H1 (cell line): ENCODE measurements at places on chromosomes 2 and 18. TPM values are rescaled to one million over a fixed set of nuclear protein-coding genes. Genes with fewer than 3 reads are reported as not detected.

DNA sequence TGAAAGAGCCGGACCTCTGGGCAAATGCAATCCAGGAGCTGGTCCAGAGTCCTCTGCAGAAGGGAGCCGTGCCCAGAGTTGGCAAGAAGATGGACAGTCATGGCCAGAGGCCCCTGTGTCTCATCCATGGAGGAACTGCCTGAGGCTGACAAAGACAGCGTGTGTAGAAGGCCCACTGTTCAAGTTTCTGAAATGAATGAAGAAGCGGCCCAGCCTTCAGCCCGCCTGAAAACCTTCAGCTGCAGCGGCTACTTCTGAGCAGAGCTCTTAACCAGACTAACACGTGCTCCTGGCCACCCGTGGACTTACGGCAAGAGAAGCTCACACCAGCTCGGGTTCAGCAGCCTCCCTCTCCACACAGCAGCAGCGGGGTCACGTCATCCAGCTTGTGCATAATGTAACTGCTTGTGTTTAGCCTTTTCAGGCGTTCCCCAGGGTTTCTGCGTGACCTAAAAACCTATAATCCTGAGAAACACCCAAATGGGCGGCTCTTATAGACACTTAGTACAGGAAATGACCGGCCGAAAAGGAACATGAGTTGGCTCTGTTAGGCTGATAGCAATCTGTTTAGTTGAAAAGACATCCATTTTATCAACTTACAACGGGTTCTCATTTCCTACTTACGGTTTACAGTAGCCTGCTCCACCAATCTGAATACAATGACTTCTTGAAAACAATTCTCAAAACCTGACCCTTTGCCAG, at the start of gene FAM124B:
FAM124B (minus strand) TSS at position 467 of the 702 bp plus-strand sequence; CDS start at position 128, 339 bp downstream.
- DNase-seq, result no peak

DNA sequence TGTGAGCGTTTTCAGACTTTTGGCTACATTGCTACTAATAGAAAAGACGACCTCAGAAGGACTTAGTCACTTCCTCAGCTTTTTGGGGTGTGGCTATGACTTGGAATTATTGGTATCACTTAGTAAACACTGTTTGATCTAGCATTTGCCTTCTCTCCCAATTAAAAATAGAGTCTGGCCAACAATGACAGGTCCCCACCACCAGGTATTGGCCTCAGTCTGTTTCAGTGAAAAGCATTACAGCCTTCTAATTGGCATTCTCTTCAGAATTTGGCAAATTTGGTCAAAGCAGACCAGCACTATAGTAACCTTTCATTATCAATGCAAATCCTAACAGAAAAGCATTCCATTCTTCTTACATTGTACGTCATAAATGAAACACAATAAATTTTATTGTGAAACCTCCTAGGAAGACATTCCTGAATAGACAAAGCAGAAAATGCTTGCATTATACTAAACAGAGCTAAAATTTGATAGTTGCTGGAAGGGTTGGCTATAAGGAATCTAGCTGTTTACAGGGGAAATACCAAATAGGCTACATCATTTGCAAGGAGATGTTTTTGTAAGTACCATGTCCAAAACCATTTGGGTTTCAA, 613.9 kb downstream of the IRS1 start:
- DNase-seq, result no peak

DNA sequence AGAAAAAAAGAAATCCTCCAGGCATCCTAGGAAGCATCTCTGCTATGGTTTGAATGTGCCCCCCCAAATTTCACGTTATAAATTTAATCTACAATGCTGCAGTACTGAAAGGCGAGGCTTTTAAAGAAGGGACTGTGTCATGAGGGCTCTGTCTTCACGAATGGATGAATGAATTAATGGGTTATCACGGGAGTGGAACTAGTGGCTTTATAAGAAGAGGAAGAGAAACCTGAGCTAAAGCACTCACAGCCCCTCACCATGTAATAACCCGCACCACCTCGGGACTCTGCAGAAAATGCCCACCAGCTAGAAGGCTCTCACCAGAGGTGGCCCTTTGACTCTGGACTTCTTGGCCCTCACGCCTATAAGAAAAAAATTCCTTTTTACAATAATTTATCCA, 27.6 kb downstream of the RNU4ATAC start:
- DNase-seq, result no peak

- no peak for DNase-seq
Observed at GRCh38 chr2:162330881-162331280, 12.4 kb upstream of the IFIH1 start.

- DNase-seq, result no peak
Observed at GRCh38 chr2:188678882-188679281, 295.3 kb upstream of the COL3A1 start.

MARCHF4 gene
- 2.9 TPM in 2 replicates for total RNA-seq
